ENCODE measurements at places on chromosomes 6 and 20. TPM values are rescaled to one million over a fixed set of nuclear protein-coding genes. Genes with fewer than 3 reads are reported as not detected.

The HS3ST5 gene
- polyA plus RNA-seq = 2.4 TPM

The RFX6 gene
- polyA plus RNA-seq = 8.6 TPM

The LPA gene
- 0.06 TPM for polyA plus RNA-seq

The PRL gene
- 0.78 TPM for polyA plus RNA-seq

The ME1 gene
- 11.9 TPM for polyA plus RNA-seq

The HLA-DQB1 gene
- 23.7 TPM for polyA plus RNA-seq

The UNC5CL gene
- polyA plus RNA-seq = 164 TPM

The ANGPT4 gene
- 0.03 TPM for polyA plus RNA-seq

The CGA gene
- 0.04 TPM for polyA plus RNA-seq

The DDO gene
- 5.2 TPM for polyA plus RNA-seq

The RALGAPB gene
- polyA plus RNA-seq = 28.1 TPM

The ID4 gene
- 41.6 TPM for polyA plus RNA-seq

The PRDM1 gene
- 48.7 TPM for polyA plus RNA-seq

The FERMT1 gene
- polyA plus RNA-seq = 21.4 TPM

The XKR7 gene
- polyA plus RNA-seq = 0.81 TPM

The GSTA1 gene
- polyA plus RNA-seq = 311 TPM

The KHDRBS2 gene
- polyA plus RNA-seq = 7.0 TPM

The CRYBG1 gene
- polyA plus RNA-seq = 26.5 TPM

The GPX5 gene
- not detected for polyA plus RNA-seq

The PAK5 gene
- 1.6 TPM for polyA plus RNA-seq

The EDN3 gene
- polyA plus RNA-seq = 17.7 TPM

The AFDN gene
- 194 TPM for polyA plus RNA-seq

Measured in large intestine (tissue), 12 donors.